ENCODE measurements at places on chromosomes 2 and 18.

DNA sequence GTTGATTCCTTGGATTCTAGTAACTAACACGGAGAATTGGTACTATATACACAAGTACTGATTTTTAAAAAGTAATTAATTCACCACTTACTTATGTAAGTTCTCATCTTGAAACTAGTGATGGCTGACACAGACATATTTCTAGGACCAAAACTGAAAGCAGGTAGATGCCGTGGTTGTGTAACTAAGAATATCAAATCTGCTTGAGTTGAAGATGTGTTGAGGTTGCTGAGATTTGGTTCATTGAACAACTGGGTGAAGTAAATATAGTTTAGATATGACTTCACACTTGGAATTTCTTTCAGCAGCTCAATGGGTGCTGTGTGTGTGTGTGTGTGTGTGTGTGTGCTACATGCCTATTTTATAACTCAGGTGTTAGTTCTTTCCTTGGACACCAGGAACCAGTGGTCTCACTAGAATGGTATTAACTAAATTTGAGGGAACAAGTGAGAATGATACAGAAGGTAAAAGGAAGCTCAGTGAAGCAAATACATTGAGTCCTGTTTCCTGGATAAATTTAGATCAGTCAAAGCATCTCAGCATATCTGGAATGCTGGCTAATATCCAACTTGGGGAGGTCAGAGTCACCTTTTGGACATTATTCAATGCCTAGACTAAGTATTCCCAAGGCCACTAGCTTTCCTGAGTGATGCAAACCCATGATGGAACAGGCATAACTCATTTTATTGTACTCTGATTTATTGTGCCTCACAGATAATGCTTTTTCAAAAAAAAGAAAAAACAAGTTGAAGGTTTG lies 110.7 kb upstream of the ZEB2 start:
- peak; percentile 2 for DNase-seq

DNA sequence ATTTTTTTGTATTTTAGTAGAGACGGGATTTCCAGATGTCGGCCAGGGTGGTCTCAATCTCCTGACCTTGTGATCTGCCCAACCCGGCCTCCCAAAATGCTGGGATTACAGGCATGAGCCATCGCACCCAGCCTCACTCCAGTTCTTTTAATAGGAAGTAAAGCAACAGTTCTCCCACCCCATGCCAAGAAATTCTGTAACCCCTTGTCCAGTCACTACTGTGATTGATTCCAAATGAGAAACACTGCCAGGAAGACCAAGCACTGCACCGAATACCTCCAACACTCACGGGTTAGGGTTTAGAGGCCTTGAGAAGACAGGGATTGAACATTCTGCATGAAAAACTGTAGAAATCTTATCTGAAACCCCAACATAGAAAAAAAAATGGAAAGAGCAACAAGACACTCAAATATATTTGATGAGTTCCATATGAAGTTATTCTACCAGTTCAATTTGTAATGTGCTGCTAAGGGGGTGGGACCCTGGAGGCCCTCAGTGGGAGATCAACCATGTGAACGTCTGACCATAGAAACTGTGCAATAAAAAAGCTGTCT lies 48.2 kb upstream of the BIN1 start:
- no peak for DNase-seq

DNA sequence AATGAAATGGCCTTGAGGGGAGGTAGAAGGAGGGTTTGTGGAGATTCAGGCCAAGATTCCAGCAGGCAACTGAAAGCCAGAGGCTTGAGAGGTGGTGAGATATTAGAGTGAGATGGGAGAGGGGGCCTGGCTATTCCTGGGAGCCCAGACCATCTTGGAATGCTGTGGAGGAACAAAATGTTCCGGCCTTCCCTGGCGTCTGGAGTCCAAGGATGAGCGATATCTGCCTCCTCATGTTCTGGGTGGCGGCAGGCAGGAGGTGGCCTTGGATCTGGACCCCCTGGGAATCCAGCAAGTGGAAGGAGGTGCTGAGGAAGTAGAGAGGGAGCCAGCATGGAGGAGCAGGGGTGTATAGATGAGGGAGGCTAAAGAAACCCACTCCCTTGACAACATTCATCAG lies 335.9 kb downstream of the CYP26B1 start:
- DNase-seq = no peak

DNA sequence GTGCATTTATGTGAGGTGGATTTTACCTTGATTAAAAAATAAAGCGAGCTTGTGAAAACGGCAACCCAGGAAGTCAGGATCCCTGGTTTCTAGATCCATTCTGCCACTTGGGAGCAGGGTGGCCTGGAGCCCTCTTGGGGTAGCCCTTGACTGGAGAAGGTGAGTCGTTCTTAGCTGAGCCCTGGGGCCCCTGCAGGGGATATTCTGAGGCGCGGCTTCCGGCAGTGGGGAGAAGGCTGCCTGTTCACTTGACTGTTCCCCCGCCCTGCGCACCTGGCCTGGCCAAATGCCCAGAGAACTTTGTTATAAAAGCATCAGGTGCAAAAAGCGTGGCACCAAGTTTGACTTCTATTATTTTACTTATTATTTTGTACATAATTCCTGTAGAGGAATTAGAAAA lies 221.9 kb downstream of the DYSF start:
- DNase-seq = no peak
